GM12891 (cell line): ENCODE measurements at places on chromosomes 1 and 21.

- DNase-seq: no peak
Measured at GRCh38 chr1:212752934-212753497, 38.6 kb downstream of the NSL1 start.

DNA sequence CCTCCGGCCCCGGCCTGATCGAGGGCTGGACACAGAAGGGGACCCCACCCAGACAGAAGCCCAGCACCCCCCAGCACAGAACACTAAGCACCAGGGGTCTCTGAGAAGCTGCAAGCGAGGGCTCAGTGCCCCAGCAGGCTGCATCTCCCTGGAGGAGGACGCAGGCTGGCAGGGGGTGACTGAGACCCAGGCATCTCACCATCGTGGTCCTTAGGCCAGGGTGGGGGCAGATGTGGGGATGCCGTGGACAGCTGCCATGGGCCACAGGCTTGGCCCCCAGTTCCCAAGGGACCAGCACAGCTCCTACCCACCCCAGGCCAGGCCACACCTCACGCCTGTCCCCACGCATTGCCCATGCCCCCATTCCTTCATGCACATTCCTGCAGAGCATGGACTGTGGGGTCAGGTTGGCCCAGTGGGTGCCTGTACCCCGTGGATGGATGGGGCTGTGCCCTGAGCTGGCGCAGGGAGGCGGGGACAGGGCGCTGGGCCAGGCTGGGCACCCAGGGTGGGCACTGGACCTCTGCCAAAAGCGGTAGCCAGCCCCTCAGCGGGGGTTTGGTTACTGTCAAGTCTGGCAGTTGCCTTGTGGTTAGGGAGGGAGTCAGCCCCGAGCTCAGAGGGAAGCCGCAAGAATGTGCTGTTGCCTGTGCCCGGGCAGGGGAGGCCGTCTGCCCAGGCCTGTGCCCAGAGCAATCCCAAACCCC is 61.5 kb downstream of the ARHGEF16 start:
- no peak for DNase-seq

- no peak for DNase-seq
Measured at GRCh38 chr1:61261595-61261994, 179.2 kb downstream of the NFIA start.

DNA sequence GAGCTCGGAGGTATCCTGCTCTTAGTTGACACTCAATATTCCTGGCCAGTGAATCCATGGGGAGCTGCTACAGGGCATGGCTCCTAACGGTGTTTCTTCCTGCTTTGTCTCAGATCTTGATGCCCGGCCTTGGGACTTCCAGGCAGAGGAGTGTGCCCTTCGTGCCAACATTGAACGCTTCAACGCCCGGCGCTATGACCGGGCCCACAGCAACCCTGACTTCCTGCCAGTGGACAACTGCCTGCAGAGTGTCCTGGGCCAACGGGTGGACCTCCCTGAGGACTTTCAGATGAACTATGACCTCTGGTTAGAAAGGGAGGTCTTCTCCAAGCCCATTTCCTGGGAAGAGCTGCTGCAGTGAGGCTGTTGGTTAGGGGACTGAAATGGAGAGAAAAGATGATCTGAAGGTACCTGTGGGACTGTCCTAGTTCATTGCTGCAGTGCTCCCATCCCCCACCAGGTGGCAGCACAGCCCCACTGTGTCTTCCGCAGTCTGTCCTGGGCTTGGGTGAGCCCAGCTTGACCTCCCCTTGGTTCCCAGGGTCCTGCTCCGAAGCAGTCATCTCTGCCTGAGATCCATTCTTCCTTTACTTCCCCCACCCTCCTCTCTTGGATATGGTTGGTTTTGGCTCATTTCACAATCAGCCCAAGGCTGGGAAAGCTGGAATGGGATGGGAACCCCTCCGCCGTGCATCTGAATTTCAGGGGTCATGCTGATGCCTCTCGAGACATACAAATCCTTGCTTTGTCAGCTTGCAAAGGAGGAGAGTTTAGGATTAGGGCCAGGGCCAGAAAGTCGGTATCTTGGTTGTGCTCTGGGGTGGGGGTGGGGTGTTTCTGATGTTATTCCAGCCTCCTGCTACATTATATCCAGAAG is 16.7 kb downstream of the ALX3 start:
- DNase-seq: peak; percentile 63

GRCh38 chr1:236869911-236870310 is 74.8 kb downstream of the MTR start:
- DNase-seq: no peak

DNA sequence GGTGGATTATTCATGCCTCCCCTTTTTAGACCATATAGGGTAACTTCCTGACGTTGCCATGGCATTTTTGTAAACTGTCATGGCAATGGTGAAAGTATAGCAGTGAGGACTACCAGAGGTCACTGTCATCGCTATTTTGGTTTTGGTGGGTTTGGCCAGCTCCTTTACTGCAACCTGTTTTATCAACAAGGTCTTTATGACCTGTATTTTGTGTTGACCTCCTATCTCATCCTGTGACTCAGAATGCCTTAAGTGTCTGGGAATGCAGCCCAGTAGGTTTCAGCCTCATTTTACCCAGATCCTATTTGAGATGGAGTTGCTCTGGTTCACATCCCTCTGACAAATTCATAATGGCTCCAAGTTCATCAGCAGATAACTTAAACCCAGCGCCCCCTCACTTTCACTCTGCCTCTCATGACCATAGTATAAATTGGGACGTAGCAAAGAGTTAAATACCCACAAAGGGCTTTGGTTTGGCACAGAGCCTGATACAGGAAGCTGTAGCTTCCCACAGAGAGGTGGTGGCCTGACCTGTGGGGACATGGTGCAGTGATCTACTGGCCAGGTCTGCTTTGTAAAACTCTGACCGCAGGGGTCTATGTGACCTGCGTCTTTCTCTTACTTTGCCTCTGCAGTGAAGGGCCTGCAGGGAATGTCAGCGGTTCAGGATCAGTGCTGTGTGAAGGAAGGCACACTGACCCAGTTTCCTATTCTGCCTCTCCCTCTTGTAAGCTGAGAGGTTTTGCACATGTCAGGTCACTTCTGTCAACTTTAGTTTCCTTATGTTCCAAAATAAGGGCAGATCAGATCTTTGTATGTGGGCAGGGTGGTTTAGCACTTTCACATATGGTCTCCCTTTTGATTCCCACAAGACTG is 78.1 kb upstream of the ZNF644 start:
- no peak for DNase-seq

DNA sequence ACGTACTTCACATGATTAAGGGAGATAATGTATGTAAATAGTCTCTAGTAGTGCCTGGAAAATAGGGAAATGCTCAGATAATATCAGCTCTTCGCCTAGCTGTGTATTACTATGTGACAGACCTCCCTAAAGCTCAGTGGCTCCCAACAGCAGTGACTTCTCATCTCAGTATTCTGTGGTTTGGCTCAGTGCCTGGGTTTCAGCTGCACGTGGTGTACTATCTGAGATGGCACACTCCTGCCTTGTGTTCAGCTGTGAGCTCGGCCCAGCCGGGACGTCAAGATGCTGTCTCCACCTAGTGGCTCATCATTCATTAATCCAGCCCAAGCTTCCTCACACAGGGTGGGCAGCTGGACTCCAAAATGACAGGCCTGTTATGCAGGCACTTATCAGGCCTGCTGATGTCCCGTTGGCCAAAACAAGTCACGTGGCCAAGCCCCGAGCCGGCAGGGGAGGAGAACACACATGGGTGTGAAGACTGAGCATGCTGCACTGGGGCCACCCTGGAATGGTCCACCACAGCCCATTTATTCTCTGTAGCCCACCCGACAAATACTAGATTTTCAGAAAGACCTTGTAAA is 17.8 kb downstream of the SLFNL1 start:
- no peak for DNase-seq

GRCh38 chr1:147760481-147761260 is at the start of gene GJA5:
Gene GJA5, minus strand, starts transcription at chr1:147760602. Its CDS starts 1,364 bp downstream, at chr1:147759238.
- DNase-seq: no peak

DNA sequence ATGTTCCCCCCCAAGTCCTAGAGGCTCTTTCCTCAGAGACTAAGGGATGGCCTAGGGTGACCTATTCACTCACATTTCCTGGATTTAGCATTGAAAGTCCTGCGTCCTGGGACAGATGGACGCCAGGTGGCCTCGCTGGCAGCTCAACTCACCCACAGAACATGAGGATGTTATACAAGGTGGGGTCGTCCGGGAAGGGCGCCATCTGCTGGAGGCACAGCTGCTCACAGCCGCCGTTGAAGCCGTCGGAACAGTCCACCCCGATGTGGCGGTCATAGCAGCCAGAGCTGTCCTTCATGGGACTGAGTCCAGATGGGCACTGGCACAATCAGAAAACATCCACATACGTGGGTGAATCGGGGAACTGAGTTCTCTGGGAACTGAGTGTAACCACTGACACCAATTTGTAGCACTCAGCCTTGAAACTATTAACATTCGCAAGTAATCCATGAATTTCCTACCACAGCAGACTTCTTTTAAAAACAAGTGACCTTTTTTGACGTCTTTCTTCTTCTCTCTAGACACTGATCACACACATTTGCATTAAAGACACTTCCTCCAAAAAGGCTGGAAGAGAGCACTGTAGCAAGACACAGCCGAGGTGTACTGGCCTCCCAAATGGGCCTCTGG is 215.4 kb downstream of the ASTN1 start:
- peak; percentile 8 for DNase-seq

GRCh38 chr21:28230559-28230958 is 762.1 kb downstream of the LTN1 start:
- DNase-seq: no peak

DNA sequence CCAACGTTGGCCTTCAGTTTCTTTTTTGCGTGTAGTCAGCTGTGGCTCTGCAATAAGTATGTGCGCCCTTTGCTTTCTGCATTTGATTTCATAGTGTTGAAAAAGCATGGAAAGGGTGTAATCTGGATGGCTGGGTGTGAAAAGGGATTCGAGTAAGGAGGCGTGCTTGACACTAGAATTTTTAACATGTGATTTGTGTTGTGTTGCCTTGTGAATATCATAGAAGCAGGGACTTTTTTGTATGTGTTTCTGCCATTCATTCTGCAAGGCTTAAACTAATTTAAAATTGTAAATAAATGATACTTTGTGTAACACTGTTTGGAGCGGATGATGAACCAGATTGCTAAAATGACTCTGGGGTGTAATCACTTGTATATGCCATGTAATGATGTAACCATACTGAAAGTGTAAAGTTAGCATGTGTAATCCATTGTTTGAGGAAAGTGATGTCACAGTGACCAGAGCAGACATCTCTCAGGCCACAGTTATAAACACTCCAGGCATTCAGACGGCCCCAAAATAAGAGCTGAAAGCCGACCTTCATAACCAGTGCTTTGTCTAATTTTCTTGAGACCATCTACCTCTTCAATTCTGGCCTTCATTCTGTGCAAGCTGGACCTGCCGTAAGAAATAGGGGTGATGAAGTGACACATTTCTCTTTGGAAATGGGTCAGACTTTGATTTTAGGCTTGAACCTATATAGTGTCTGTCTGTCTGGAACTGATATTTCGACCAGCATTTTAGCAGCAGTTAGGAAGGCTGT is 618 bp downstream of the SH3BGR start:
- no peak for DNase-seq

GRCh38 chr1:29961293-29962059 is 725.2 kb downstream of the PTPRU start:
- no peak for DNase-seq

DNA sequence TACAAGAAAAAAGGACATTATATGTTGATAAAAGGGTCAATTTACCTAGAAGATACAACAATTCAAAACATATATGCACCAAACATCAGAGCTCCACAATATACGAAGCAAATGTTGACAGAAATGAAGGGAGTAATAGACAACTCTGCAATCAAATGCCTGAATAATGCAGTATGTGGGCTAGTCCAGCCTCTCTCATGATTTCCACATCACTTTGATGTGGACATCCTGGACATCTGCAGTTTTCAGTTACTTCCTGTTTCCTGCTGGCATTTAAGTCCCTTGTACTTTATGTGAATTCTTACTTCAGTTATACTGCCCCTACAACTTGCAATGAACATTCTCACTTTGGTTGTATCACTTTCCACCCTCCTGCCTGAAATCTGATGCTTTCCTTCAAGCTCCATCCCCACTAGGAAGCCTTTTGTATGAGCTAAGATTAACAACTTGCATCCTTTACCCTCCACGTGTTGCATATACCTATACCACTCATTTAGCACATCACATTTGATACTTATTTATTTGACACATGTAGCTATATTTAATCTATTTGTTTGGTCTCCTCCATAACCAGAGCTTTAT is 36.7 kb downstream of the DISC1 start:
- DNase-seq: no peak

- peak; percentile 59 for DNase-seq
Measured at GRCh38 chr1:156291226-156292061, 4.0 kb downstream of the GLMP start.

DNA sequence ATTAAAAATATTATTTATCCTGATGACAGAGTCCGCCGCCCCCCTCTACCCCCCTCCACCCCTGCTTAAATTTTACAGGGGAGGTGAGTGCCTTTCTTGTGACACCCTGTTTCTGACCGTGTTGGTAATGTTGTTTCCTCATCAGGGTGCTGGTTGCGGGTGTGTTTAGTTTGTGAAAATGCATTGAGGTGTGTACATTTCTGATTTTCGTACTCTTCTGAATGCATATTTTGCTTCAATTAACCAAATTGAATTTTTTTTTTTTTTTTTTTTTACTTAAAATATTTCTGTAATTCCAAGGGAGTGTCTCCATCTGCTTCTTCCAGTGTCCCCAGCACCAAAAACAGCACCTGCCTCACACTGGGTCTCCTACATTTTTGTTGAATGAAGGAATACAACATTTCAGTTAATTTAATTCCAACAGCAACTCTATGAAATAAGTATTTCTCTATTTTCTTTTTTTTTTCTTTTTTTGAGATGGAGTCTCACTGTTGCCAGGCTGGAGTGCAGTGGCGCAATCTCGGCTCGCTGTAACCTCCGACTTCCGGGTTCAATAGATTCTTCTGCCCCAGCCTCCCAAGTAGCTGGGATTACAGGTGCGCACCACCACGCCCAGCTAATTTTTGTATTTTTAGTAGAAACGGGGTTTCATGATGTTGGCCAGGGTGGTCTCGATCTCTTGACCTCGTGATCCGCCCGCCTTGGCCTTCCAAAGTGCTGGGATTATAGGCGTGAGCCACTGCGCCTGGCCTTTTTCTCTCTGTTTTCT is 5.6 kb upstream of the SLC2A1 start:
- no peak for DNase-seq

- no peak for DNase-seq
Measured at GRCh38 chr1:232962761-232963745, 12.6 kb downstream of the NTPCR start.

DNA sequence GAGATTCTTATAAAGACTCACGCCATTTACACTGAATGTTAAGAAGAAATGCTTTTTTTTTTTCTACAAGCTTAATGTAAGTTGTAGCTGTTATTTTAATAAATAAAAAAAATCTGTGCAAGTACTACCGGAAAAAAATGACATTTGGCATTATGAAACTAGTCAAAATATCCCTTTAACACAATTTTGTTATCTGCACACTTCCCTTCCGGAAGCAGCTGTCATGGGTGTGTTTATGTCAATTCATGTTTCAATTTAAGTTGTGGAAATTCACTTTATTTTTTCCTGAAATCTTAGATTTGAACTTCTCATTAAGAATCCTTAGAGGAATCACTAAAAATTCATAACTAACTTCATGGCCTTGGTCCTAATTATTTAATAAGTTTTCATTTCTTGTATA is 308.1 kb downstream of the KCTD3 start:
- no peak for DNase-seq
